Gastroesophageal sphincter (tissue), 4 donors: ENCODE measurements at places on chromosomes 13 and 19.

DNA sequence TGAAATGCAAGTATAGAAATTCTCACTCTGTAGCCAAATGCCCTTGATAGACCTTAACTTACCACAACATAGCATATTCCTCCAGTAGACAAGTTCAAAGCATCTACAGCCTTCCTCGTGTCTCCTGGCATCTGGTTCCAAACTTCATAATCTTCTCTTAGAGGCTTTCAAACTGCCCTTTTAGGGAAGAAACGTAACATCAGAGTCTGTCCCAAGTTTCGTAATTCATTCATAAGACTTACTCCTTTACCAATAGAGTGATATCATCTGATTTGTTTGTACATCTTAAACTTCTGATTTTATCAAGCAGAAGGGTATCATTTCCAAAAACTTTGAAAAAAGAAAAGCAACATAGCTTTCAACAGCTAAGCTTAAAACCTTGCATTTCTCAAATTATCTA is 137.4 kb downstream of the SPRY2 start:
- no peak overlapping the region for H3K4me3 ChIP-seq
- no peaks in the 10 kb centered on the region for H3K36me3 ChIP-seq
- ATAC-seq = no peak
- H3K27me3 ChIP-seq = no peaks in the 10 kb centered on the region
- H3K4me1 ChIP-seq = no peaks in the 10 kb centered on the region

- no peaks in the 10 kb centered on the region for H3K27me3 ChIP-seq
- H3K4me1 ChIP-seq = no peaks in the 10 kb centered on the region
- no peak overlapping the region for H3K4me3 ChIP-seq
- no peak overlapping the region for H3K27ac ChIP-seq
- no peaks in the 10 kb centered on the region for H3K36me3 ChIP-seq
These were observed 38.0 kb downstream of the ITGBL1 start for GRCh38 chr13:101490406-101491015.

DNA sequence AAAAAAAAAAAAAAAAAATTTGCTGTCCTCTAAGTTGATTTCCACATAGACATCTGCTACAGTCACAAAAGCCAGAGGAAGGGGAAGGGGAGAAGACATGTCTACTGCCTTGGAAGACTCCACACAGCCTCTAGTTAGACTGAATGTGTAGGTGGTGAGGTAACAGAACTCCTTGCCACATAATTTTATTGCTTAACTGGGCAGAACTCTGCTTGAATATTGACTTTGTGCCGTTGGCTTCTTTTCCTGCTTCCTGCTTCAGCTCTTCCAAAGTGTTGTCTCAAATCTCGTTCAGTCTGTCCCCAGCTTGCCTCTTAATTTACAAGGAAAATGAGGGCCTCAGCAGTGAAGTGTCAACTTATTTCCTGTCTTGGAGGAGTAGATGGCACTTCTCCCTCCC is 37.1 kb downstream of the ESD start:
- ATAC-seq = peak; percentile 57
- H3K27ac ChIP-seq = no peak overlapping the region
- no peaks in the 10 kb centered on the region for H3K4me1 ChIP-seq

GRCh38 chr19:29680447-29680846 is 15.2 kb downstream of the PLEKHF1 start:
- H3K4me1 ChIP-seq = no peaks in the 10 kb centered on the region
- H3K27me3 ChIP-seq = no peaks in the 10 kb centered on the region
- peaks cover 30% of the 10 kb centered on the region for H3K36me3 ChIP-seq
- H3K27ac ChIP-seq = peak overlapping the region; percentile 82
- no peak for ATAC-seq

- H3K4me3 ChIP-seq = no peak overlapping the region
- H3K4me1 ChIP-seq = no peaks in the 10 kb centered on the region
- peaks cover 43% of the 10 kb centered on the region for H3K27me3 ChIP-seq
These were observed 10.4 kb downstream of the LILRB4 start for GRCh38 chr19:54673222-54673621.

DNA sequence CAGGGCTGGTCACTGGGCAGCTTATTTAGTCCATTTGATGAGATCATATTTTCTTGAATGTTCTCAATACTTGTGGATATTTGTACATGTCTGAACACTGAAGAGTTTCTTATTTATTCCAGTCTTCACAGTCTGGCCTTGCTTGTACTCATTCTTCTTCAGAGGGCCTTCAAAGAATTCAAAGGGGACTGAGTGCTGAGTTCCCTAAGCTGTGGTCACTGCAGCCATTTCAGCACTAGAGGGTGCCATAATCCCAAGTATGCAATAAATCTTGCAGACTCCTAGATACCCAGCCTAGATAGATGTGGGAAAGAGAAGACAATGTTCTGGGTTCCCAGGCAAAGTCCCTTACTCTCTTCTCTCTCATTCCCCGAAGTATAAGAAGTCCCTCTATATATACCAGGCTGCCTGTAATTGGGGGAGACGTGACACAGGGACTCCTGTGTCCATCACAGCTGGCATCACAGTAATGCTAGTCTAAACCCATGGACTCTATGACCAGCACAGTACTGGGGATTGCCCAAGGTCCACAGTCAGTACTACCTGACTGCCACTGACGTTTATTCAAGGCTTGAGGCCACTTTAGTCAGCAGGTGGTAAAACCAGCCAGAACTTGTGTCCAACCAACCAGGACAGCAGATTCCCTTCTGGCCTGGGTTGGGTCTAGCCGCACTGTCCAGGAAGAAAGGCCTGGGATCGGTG is 8.9 kb upstream of the VN1R1 start:
- no peak overlapping the region for H3K4me3 ChIP-seq
- H3K27ac ChIP-seq = no peak overlapping the region
- no peaks in the 10 kb centered on the region for H3K36me3 ChIP-seq
- ATAC-seq = no peak
- no peaks in the 10 kb centered on the region for H3K4me1 ChIP-seq

DNA sequence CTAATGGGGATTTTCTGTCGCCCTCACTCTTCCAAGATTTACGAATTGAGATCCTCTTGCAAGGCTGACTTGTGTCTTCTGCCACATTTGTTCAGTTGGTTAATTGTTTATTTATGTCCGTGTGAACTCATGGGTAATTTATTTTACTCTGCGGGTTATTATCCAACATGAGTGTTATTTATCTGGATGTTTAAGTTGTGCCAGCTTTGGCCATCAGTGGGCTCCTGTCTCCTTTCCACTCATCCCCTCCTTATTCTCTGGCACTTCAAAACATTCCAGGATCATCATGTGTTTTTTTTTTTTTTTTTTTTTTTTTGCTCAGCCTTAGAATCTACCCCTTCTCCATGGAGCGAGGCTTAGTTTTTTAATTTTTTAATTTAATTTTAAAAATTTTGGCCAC is 19.0 kb downstream of the ACP7 start:
- H3K27ac ChIP-seq = no peak overlapping the region
- peaks cover 61% of the 10 kb centered on the region for H3K27me3 ChIP-seq
- ATAC-seq = no peak
- H3K4me1 ChIP-seq = no peaks in the 10 kb centered on the region
- H3K36me3 ChIP-seq = no peaks in the 10 kb centered on the region

- ATAC-seq = no peak
- peaks cover 23% of the 10 kb centered on the region for H3K36me3 ChIP-seq
- H3K4me1 ChIP-seq = peaks cover 16% of the 10 kb centered on the region
- H3K27ac ChIP-seq = no peak overlapping the region
- H3K4me3 ChIP-seq = no peak overlapping the region
These were observed 60.0 kb downstream of the RASA3 start for GRCh38 chr13:114072421-114072820.

DNA sequence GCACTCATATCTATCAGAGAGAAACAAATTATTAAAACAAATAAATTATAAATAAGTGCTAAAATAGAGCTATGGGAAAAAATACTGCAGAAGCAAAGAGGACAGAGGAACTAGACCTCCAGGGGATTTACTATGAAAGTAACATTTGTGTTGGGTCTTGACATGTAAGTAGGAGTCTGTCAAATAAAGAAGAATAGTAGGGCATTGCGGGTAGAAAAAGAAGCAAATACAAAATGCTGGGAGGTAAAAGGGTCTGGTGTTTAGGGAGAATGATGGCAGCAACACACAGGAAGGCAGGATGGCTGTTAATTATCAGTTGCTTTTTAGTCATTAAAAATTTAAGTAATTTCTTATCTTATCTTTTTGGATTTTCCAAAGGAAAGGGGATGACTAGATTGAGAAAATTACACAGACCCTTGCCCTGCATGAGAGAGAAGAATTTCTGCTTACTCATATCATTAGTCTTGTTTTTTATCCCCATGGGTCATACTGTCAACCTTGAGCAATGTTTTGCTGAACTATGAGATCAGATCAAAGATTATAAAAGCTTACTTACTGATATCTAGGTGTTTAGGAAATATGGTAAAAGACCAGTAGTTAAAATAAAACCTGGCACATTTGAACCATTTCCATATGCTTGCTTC is 472.7 kb downstream of the DIAPH3 start:
- H3K36me3 ChIP-seq = no peaks in the 10 kb centered on the region
- no peaks in the 10 kb centered on the region for H3K4me1 ChIP-seq
- no peak overlapping the region for H3K4me3 ChIP-seq
- ATAC-seq = no peak
- H3K27ac ChIP-seq = no peak overlapping the region

DNA sequence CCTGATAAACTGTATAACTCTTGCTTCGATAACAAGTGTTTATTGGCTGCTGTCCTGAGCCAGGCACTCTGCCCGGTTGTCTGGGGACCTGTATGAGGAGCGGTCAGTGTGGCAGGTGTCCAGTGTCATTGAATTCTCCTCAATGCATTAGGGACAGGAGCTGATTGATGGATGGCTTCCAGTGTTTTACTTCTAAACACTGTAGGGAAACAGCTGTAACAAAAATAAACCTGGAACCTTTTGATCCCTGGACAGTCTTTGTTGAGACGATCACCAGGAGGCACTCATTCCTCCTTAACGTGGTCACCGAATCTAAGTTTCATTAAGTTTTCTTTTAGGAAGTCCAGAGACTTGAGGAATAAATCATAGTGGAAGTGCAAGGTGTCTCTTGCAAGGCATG is 17.9 kb downstream of the UBAC2 start:
- no peaks in the 10 kb centered on the region for H3K36me3 ChIP-seq
- no peaks in the 10 kb centered on the region for H3K27me3 ChIP-seq
- no peak for ATAC-seq
- no peak overlapping the region for H3K4me3 ChIP-seq
- H3K4me1 ChIP-seq = peaks cover 5% of the 10 kb centered on the region

GRCh38 chr19:49829721-49830120 is 11.6 kb downstream of the MED25 start:
- ATAC-seq = no peak
- H3K4me3 ChIP-seq = no peak overlapping the region
- H3K36me3 ChIP-seq = peaks cover 84% of the 10 kb centered on the region
- no peaks in the 10 kb centered on the region for H3K4me1 ChIP-seq
- H3K27ac ChIP-seq = no peak overlapping the region

- H3K4me3 ChIP-seq = peak overlapping the region; percentile 29
- peaks cover 6% of the 10 kb centered on the region for H3K27me3 ChIP-seq
- ATAC-seq = peak; percentile 88
- peak overlapping the region; percentile 71 for H3K27ac ChIP-seq
- H3K4me1 ChIP-seq = peaks cover 17% of the 10 kb centered on the region
- no peaks in the 10 kb centered on the region for H3K36me3 ChIP-seq
These were observed 8.7 kb upstream of the ATP12A start for GRCh38 chr13:24671386-24672113.

DNA sequence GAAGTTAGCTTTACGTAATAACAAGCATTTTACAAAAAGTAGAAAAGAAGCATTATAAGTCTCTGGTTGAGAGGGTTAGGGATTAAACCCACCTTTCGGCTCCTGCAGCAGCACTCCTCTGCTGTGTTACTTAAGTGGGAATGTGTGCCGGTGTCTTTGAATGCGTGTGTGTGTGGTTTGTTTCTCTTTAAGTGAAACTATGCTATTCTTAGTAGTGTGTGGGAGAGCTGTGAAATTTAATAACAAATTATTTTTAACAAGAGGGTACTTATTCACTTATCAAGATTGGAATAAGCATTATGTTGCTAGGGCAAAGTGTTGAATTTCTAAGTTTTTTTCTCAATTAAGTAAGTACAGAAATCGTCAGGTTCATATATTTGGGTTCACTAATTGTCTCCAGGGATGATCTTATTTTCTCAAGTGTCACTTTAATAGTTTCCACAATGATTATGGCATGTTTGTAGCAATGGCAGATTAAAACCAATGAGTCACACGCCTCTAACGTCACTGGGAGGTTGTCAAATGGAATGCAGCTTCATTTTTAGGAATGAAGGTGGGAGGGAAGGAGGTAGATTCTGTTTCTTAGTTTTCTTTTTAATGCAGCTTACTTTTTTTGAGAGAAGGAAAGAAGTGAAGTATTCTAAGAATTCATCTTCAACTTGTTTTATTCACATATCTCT is 151.3 kb downstream of the LMO7 start:
- H3K4me1 ChIP-seq = peaks cover 36% of the 10 kb centered on the region
- H3K4me3 ChIP-seq = no peak overlapping the region
- no peaks in the 10 kb centered on the region for H3K27me3 ChIP-seq

DNA sequence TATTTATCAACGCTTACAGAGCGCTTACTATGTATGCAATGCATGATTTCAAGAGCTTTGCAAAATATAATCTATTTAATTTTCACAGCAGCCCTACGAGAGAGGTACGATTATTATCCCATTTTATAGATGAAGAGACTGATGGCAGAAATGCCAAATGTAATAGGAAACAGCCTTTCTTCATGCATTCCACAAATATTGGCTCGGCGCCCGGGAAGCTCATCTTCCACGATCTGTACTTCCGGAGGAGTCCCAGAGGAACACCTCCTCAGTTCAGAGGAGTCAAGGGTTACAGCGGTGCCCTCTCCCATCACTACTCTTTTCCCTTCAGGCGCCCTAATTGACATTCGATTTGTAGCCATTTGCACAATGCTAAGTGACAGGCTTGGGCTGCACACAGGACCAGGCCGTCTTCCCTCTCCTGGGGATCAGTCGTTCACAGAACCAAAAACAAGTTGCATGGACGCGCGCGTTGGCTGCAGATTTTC is 1.1 kb upstream of the ARHGAP35 start:
- H3K27me3 ChIP-seq = no peaks in the 10 kb centered on the region
- peak overlapping the region; percentile 100 for H3K27ac ChIP-seq
- H3K36me3 ChIP-seq = no peaks in the 10 kb centered on the region
- peaks cover 63% of the 10 kb centered on the region for H3K4me1 ChIP-seq
- H3K4me3 ChIP-seq = no peak overlapping the region

DNA sequence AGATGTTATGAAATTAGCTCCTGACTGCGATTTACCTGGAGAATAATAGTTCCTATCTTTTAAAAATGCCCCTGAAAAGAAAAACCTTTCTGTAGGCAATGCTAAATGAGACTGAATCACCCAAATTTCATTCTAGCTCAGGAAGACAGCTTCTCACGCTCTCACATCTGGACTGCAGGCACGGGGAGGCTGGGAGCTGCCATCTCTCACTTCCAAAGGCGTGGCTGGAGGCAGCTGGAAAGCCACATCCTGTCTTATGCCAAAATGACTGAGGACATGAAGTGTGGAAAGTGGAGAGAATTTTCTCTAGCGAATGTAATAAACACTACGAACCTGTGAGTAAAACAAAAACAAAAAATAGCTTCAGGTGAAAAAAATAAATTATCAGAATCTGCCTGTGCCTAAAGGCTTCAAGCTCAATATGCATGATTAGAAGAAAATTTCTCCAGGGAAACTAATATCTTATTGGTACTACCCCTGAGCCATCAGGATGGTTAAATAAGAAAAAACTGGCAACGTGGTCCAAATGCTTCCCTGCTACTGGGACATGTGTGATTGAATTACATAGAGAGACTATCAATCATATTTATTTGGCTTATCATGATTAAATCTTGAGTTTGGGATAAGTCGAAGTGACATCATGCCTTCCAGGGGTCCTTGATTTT is 58.1 kb upstream of the UBL3 start:
- H3K36me3 ChIP-seq = no peaks in the 10 kb centered on the region
- no peak overlapping the region for H3K27ac ChIP-seq
- ATAC-seq = peak; percentile 40
- no peaks in the 10 kb centered on the region for H3K27me3 ChIP-seq
